Cardiac muscle cell (in vitro differentiated cells and primary cell): ENCODE measurements at places on chromosomes 7 and 10. TPM values are rescaled to one million over a fixed set of nuclear protein-coding genes. Genes with fewer than 3 reads are reported as not detected.
A peak's percentile ranks its signal among the peaks of the same experiment; 100 is the strongest.

- peaks cover 15% of the 10 kb centered on the region for H3K4me1 ChIP-seq
- H3K4me3 ChIP-seq = no peak overlapping the region
- H3K36me3 ChIP-seq = no peaks in the 10 kb centered on the region
- DNase-seq = no peak
- no peak overlapping the region for H3K27ac ChIP-seq
- H3K27me3 ChIP-seq = no peaks in the 10 kb centered on the region
Observed at GRCh38 chr7:84247591-84247990, 53.0 kb upstream of the SEMA3A start.

DNA sequence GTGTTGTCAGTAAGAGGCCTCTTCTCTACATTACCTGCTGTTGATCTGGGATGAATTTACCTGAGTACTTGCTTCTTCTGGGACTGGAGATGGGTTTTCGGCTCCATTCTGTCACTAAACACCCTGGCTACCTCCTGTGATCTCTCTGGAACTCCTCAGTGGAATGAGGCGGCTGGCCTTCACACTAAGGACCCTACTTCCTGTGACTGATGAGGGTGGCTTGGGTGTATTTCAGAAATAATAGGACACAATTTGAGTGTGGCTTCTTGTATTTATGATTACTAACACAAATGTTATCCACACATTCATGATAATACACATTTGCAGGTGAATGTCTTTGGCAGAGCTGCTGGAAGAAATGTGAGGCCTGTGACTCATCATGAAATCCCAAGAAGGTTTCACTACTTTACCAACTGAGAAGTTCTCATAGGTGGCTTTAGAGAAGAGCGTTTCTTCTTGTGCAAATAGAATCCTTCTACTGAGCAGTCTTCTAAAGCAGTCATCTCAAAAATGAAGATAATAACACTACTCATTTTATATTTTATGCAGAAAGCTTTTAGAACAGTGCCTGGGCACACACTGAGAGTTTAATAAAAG is 21.3 kb upstream of the EVX1 start:
- no peak for DNase-seq
- H3K27ac ChIP-seq = no peak overlapping the region
- H3K27me3 ChIP-seq = peaks cover 100% of the 10 kb centered on the region

GRCh38 chr7:93044147-93044810 is 73.5 kb downstream of the SAMD9 start:
- H3K4me1 ChIP-seq = peaks cover 17% of the 10 kb centered on the region
- H3K27ac ChIP-seq = no peak overlapping the region
- DNase-seq = no peak
- H3K27me3 ChIP-seq = no peaks in the 10 kb centered on the region
- H3K4me3 ChIP-seq = no peak overlapping the region

- DNase-seq = no peak
- peaks cover 9% of the 10 kb centered on the region for H3K4me1 ChIP-seq
- H3K36me3 ChIP-seq = no peaks in the 10 kb centered on the region
- H3K27me3 ChIP-seq = no peaks in the 10 kb centered on the region
- H3K4me3 ChIP-seq = no peak overlapping the region
Observed at GRCh38 chr7:137962875-137963507, 38.9 kb downstream of the CREB3L2 start.

DNA sequence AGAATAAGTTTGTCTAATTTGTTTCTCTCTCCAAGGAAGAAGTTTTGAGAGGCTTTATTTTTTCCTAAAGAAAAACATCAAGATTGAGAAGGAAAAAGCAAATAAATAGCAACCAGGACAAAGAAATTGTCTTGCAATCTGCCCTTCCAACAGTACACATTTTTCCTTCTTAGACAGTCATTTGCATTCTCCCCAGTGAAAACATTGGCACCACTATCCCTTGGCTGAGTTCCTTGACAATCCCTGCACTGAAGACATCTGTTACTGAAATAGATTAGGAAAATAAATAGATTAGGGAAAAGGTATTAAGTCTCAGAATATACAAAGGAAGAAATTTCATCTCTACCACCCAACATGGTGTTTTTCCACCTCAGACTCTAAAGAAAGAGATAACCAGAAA is 12.2 kb upstream of the TMEM243 start:
- no peak for DNase-seq
- H3K4me1 ChIP-seq = peaks cover 11% of the 10 kb centered on the region
- peaks cover under 1% of the 10 kb centered on the region for H3K27me3 ChIP-seq
- H3K4me3 ChIP-seq = no peak overlapping the region
- H3K36me3 ChIP-seq = no peaks in the 10 kb centered on the region
- no peak overlapping the region for H3K27ac ChIP-seq

DNA sequence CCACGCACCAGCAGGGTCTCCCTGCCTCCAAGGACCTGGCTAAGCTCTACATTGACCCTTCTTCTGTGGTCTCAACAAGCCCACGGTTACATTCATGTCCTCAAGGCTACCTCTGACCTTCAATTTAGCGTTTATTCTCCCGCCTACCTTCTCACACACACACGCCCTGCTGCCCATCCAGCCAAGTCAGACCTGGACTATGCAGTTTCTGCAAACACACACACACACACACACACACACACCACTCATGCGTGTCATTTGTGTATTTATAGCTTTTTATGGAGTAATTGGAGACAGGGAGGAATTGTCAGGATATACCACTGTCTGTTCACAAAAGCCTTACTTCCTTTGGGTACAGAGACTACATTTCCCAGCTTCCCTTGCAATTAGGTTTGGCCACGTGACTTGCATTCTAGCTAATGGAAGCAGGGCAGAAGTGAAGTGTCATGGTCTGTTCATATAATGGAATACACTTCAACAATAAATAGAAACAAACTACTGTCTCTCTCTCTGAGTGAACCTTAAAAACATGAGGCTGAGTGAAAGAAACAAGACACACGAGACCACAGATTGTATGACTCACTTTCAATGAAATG is 53.8 kb upstream of the CPXM2 start:
- no peak overlapping the region for H3K27ac ChIP-seq
- no peaks in the 10 kb centered on the region for H3K4me1 ChIP-seq
- no peaks in the 10 kb centered on the region for H3K36me3 ChIP-seq
- no peaks in the 10 kb centered on the region for H3K27me3 ChIP-seq
- peak; percentile 23 for DNase-seq

GRCh38 chr7:142878315-142878714 is 7.2 kb downstream of the TRPV6 start:
- no peaks in the 10 kb centered on the region for H3K4me1 ChIP-seq
- H3K4me3 ChIP-seq = no peak overlapping the region
- no peaks in the 10 kb centered on the region for H3K27me3 ChIP-seq
- H3K27ac ChIP-seq = no peak overlapping the region
- H3K36me3 ChIP-seq = no peaks in the 10 kb centered on the region

- peaks cover 9% of the 10 kb centered on the region for H3K4me1 ChIP-seq
- no peaks in the 10 kb centered on the region for H3K27me3 ChIP-seq
- no peak overlapping the region for H3K4me3 ChIP-seq
- H3K36me3 ChIP-seq = peaks cover 19% of the 10 kb centered on the region
Observed at GRCh38 chr10:70164163-70164562, 6.2 kb downstream of the SAR1A start.

DNA sequence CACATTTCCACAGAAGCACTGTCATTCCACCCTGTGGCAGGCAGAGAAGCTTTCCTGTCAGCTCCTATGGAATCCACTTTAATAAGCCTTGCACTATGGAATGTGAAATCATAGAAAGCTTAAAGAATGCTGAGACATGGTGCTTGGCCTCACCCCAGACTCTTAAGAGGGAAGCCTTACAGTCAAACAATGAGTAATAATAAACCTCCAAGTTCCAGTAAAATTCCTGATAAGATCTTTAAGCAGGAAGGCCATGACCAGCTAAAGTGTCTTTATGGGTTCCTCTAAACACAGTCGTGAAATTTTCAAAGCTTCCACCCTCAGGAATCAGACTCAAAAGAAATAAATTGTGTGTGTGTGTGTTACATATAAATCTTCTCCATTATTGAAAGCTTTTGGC is 11.9 kb upstream of the TEX36 start:
- no peaks in the 10 kb centered on the region for H3K27me3 ChIP-seq
- no peaks in the 10 kb centered on the region for H3K4me1 ChIP-seq
- H3K4me3 ChIP-seq = no peak overlapping the region
- no peaks in the 10 kb centered on the region for H3K36me3 ChIP-seq
- no peak overlapping the region for H3K27ac ChIP-seq

GRCh38 chr10:99982728-99983127 is 27.0 kb downstream of the DNMBP start:
- no peaks in the 10 kb centered on the region for H3K27me3 ChIP-seq
- H3K36me3 ChIP-seq = no peaks in the 10 kb centered on the region
- DNase-seq = no peak
- H3K4me3 ChIP-seq = no peak overlapping the region

- no peaks in the 10 kb centered on the region for H3K36me3 ChIP-seq
- DNase-seq = no peak
- no peaks in the 10 kb centered on the region for H3K4me1 ChIP-seq
- H3K4me3 ChIP-seq = no peak overlapping the region
- H3K27me3 ChIP-seq = peaks cover 1% of the 10 kb centered on the region
Observed at GRCh38 chr7:28920424-28920823, 37.7 kb downstream of the TRIL start.

- no peak overlapping the region for H3K27ac ChIP-seq
- no peaks in the 10 kb centered on the region for H3K36me3 ChIP-seq
- no peaks in the 10 kb centered on the region for H3K4me1 ChIP-seq
- DNase-seq = no peak
- no peaks in the 10 kb centered on the region for H3K27me3 ChIP-seq
Observed at GRCh38 chr7:25476863-25477499, 248.7 kb upstream of the NPVF start.

DNA sequence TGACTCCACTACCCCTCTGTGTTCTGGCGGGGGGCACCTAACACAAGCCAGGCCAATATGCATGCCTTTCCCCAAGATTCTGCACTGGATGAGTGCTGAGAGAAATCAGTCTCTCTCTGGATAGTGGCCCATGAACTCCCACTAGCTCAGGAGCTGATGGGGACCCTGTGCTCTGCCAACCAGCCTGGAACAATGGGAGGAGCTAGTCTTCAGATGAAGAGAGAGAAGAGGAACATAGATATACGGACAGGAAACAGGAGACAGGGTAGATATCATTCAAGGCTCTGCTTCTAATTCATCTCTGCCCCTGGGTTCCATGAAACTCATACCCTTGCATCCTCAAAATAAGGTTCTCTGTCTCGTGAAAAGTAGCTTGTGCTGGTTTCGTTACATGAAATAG is 27.9 kb upstream of the PLXNA4 start:
- no peaks in the 10 kb centered on the region for H3K4me1 ChIP-seq
- H3K4me3 ChIP-seq = no peak overlapping the region
- peaks cover 31% of the 10 kb centered on the region for H3K27me3 ChIP-seq
- no peak for DNase-seq

- H3K4me1 ChIP-seq = no peaks in the 10 kb centered on the region
- DNase-seq = peak; percentile 25
- H3K36me3 ChIP-seq = no peaks in the 10 kb centered on the region
Observed at GRCh38 chr7:112411186-112411795, 39.0 kb upstream of the IFRD1 start.

DNA sequence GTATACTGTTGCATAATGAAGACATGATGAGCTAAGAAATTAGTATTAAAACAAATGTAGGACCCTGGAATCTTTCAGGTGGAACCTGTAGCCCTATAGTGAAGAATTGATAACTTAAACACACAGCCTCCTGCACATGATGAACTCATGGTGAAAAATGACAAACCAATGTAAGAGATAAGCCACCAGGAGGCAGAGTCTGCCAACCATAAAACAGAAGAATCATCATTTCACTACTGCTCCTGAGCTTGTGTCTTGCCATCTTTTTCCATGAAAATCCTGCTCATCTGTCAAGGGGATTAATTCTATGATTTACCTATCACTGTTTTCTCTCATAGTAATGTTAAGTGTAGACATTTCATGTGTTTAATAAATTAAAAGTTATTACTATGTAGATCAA is 363.9 kb downstream of the MALRD1 start:
- H3K27ac ChIP-seq = no peak overlapping the region
- H3K4me1 ChIP-seq = no peaks in the 10 kb centered on the region
- H3K36me3 ChIP-seq = no peaks in the 10 kb centered on the region
- DNase-seq = peak; percentile 56
- H3K27me3 ChIP-seq = no peaks in the 10 kb centered on the region
- H3K4me3 ChIP-seq = no peak overlapping the region

- no peaks in the 10 kb centered on the region for H3K4me1 ChIP-seq
- no peak for DNase-seq
- no peaks in the 10 kb centered on the region for H3K27me3 ChIP-seq
- no peaks in the 10 kb centered on the region for H3K36me3 ChIP-seq
Observed at GRCh38 chr7:134433430-134433829, 25.5 kb downstream of the AKR1B1 start.

GRCh38 chr7:36440880-36441279 is 51.2 kb downstream of the ANLN start:
- H3K36me3 ChIP-seq = no peaks in the 10 kb centered on the region
- no peaks in the 10 kb centered on the region for H3K27me3 ChIP-seq
- DNase-seq = peak; percentile 64
- H3K4me1 ChIP-seq = peaks cover 11% of the 10 kb centered on the region
- H3K27ac ChIP-seq = no peak overlapping the region
- H3K4me3 ChIP-seq = no peak overlapping the region

- no peaks in the 10 kb centered on the region for H3K4me1 ChIP-seq
- DNase-seq = no peak
- no peak overlapping the region for H3K4me3 ChIP-seq
- no peaks in the 10 kb centered on the region for H3K27me3 ChIP-seq
Observed at GRCh38 chr7:83732305-83732704, 83.4 kb upstream of the SEMA3E start.

GRCh38 chr7:147022056-147022455 is 905.5 kb downstream of the CNTNAP2 start:
- H3K27me3 ChIP-seq = no peaks in the 10 kb centered on the region
- H3K4me1 ChIP-seq = no peaks in the 10 kb centered on the region
- no peak overlapping the region for H3K27ac ChIP-seq
- H3K36me3 ChIP-seq = no peaks in the 10 kb centered on the region

DNA sequence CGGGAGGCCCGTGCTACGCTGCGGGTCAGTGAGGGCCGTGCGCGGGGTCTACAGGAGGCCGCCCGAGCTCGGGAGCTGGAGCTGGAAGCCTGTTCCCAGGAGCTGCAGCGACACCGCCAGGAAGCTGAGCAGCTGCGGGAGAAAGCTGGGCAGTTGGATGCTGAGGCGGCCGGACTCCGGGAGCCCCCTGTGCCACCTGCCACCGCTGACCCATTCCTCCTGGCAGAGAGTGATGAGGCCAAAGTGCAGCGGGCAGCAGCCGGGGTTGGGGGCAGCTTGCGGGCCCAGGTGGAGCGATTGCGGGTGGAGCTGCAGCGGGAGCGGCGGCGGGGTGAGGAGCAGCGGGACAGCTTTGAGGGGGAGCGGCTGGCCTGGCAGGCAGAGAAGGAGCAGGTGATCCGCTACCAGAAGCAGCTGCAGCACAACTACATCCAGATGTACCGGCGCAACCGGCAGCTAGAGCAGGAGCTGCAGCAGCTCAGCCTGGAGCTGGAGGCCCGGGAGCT is 7.0 kb downstream of the LZTS2 start:
- no peak for DNase-seq
- peaks cover 46% of the 10 kb centered on the region for H3K36me3 ChIP-seq
- peaks cover 7% of the 10 kb centered on the region for H3K4me1 ChIP-seq
- peak overlapping the region; percentile 62 for H3K27ac ChIP-seq

The RGR gene
- not detected in 2 replicates for total RNA-seq

The PARP12 gene
- 1.1 and 2.2 TPM in 2 replicates for total RNA-seq

The CLDN4 gene
- 0.46 and 0.48 TPM in 2 replicates for total RNA-seq

The SLF2 gene
- 29.8 and 37.8 TPM in 2 replicates for total RNA-seq

The SEMA4G gene
- total RNA-seq = 8.1 and 18.1 TPM in 2 replicates

The IGFBP3 gene
- 19.1 and 32.8 TPM in 2 replicates for total RNA-seq

The LRRN3 gene
- 43.7 and 45.8 TPM in 2 replicates for total RNA-seq
